ENCODE measurements at places on chromosomes 11 and 22.

GRCh38 chr11:75780888-75781287 is 12.3 kb downstream of the DGAT2 start:
- H3K27ac ChIP-seq: no peak overlapping the region
- no peaks in the 10 kb centered on the region for H3K27me3 ChIP-seq
- DNase-seq: no peak
- H3K4me3 ChIP-seq: no peak overlapping the region

DNA sequence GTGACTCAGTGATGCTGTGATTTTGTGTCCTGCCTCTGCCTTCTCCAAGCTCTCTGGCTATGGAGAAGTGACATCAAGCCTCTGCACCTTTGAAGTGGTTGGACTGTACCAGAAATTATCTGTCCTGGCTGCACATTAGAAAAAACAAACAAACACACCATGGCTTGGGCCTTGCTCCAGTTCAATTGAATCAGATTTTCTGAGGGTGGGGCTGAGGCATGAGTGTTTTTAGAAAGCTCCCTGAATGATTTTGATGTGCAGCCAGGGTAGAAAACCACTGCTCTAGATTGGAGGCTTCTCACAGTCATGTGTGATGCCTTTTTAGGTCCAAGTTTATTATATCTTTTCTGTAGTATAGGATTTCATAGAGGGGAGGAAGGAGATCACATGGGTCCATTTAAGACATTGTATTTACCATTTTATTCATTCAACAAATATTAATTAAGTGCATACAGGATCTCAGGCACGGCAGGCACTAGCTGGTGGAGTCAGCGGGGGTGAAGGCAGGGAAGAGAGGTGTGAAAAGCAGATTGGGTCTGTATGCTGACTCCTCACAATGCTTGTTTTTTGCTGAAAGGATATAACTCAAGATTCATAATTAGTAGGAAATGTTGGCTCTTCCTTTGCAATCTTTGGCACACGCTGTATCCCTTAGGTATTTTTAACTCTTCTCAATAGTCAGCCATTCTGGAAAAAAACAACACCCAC is 7.1 kb upstream of the VSTM5 start:
- no peaks in the 10 kb centered on the region for H3K27me3 ChIP-seq
- H3K4me1 ChIP-seq: no peaks in the 10 kb centered on the region
- H3K4me3 ChIP-seq: no peak overlapping the region
- no peak for DNase-seq
- H3K36me3 ChIP-seq: no peaks in the 10 kb centered on the region
- H3K27ac ChIP-seq: no peak overlapping the region

DNA sequence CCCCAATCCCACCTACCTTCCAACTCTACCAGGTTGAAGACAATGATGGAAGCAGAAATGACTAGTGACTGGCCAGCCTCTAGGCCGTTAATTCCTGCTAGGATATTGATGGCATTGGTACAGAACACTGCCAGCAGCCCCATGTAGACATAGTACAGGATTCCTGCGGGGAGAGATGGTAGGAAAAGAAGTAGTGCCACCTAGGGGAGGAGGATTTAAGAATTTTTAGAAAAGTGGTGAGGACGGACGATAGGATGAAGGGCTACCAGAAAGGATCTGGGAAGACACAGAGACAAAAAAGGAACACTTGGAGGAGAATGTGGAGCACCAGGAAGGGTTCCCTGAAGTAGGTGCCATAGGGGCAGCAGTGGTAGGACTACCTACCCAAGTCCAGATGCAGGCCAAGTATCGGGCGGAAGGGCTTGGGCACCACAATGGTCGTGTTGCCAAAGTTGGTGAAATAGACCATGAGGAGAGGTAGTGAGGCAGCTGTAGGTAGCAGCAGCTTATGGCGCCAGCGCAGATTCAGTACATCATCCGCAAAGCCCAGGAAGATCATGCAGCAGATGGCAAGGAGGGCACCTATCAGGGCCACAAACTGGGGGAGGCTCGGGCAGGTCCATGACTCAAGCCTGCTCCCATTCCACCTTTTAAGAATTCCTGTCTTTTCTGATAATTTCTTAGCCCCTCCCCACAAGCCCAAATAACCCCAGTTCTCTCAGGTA is 1.2 kb downstream of the DPAGT1 start:
- H3K36me3 ChIP-seq: peaks cover 10% of the 10 kb centered on the region
- H3K27me3 ChIP-seq: no peaks in the 10 kb centered on the region
- H3K4me3 ChIP-seq: peak overlapping the region; percentile 97
- H3K4me1 ChIP-seq: peaks cover 32% of the 10 kb centered on the region

GRCh38 chr11:85947431-85948272 is 92.5 kb downstream of the CCDC83 start:
- no peak overlapping the region for H3K27ac ChIP-seq
- H3K27me3 ChIP-seq: no peaks in the 10 kb centered on the region
- no peak for DNase-seq

DNA sequence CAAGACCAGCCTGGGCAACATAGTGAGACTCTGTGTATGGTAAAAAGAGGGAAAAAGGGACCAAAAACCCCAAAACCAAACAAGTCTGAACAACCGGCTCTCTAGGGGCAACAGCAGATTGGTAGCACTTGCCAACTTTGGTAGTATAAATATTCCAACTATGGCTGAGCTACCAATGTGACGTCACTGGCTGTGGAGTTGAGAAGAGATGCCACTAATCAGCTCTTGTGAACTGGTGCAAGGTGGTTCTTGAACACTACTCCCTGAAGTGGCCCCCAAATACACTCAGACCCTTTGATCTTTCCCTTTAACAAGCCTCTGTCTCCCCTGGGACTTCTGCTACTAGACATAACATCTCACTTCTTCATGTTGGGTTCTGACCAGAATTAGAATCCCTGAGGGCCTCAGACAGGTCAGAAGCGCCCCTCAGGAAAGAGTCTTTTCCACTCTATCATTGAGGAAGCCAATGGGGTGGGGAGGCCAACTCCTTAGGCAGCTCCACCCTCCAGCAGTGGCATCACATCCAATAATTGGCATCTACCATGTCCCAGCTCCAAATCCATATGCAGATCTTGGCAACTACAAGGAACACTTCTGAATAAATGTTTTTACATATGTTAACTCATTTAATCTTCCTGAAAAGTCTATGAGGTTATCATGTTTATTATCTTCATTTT is 49.2 kb downstream of the RPL27A start:
- H3K27me3 ChIP-seq: no peaks in the 10 kb centered on the region
- DNase-seq: no peak
- no peak overlapping the region for H3K27ac ChIP-seq
- H3K36me3 ChIP-seq: no peaks in the 10 kb centered on the region
- no peaks in the 10 kb centered on the region for H3K4me1 ChIP-seq
